ENCODE measurements at places on chromosomes 2 and 18.

DNA sequence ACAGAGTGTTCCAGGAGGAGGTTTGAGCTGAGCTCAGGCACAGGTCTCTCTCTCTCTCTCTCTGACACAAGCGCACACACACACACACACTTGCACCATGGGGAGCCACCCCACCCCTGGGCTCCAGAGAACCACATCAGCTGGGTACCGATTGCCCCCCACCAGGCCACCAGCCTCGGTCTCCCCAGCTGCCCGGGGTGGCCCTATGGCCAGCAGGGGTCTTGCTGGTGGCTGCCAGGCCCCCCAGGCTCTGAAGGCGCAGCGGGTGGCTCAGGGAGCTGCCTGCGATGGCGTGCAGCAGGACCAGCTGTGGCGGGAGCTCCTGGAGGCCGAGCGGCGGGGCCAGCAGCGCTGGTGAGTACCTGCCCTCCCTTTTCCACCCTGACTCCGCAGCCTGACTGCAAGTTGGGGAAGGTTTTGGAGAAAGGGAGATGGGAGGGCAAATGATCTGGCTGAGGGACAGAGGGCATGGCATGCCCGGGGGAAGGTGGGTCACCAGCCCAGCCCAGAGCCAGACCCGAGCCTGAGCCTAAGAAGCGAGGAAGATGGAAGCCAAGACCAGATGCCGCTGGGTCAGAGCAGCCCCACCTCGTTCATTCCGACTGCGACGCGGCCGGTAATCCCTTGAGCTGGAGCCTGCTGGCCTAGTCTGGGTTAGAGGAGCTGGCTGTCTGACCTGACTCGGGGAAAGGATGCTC is 21.9 kb upstream of the SLC66A3 start:
- DNase-seq, result no peak

DNA sequence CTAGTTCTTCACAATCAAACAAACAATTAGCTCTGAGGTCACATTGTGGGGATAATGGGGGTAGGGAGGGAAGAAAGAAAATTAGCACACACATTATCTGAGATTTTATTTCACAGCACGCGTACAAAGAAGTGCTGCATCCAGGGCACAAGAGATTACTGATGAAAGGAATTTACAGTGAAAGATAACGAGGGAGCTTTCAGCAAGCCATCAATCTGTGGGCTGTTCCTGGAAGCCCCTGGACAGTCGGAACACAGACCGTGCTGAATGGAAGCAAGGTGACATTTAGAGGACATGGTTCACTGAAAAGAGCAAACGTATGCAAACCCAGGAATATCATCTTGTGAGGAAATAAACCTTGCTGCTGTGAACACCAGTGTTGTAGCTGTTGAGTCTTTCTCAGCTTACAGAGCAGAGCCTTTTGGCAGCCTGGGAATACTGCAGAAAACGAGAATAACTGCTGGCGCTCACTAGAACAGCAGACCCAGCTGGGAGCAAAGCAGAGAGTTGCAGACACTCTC is 63.2 kb downstream of the SCG2 start:
- no peak for DNase-seq

DNA sequence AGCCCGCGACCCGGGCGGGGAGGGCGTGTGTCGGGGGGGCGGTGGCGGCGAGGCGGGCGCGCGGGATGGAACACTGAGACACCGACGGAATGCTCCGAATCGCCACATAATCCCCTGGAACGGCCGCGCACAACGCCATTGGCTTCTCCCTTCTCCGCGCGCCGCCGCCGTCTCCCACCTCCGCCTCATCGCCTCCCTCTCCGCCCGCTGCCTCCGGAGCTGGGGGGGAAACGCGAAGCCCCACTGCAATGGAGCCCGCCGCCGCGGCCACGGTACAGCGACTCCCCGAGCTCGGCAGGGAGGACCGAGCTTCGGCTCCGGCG is at the start of gene PHLPP1:
TSS of gene PHLPP1 (plus strand) at position 106 of the 323 bp plus-strand sequence. CDS start at position 249, 143 bp downstream.
- DNase-seq, result peak; percentile 64

GRCh38 chr2:210092791-210093190 is 78.4 kb downstream of the KANSL1L start:
- DNase-seq, result no peak

GRCh38 chr2:136025057-136025973 is 39.9 kb upstream of the DARS1 start:
- DNase-seq, result peak; percentile 33

DNA sequence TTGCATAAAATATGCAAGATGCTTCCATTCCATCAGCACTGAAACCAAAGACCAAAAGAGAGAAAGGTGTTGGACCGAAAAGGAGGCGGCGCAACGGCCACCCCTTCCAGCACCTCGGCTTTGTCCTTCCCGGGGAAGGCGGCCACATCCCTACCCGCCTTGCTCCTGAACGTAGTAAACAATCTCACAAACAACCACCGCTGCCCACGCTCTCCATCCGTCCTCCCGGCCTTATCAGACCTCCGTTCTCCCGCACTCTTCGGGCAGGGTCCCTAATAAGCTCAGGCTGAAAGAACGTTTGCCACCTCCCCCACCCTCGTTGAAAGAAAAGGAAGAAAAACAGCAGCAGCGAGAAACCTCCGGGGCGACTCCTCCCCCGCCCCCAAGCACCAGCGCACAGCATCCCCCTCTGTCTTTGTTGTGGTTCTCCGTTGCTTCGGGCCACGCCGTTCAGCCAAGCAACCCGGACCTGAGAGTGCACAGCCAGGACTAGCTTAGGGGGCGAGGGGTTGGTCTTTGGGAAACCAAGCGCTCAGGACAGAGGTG is 4.4 kb downstream of the EVX2 start:
- no peak for DNase-seq

GRCh38 chr2:144439993-144440392 is 79.9 kb downstream of the ZEB2 start:
- no peak for DNase-seq

- no peak for DNase-seq
These were observed 80.6 kb downstream of the GFPT1 start for GRCh38 chr2:69306393-69306821.

GRCh38 chr2:148989882-148990493 is 48.5 kb upstream of the LYPD6B start:
- DNase-seq, result peak; percentile 52

- DNase-seq, result no peak
These were observed 218.4 kb downstream of the CDH20 start for GRCh38 chr18:61551586-61551985.

GRCh38 chr2:45510701-45511420 is 100.2 kb downstream of the SRBD1 start:
- no peak for DNase-seq

GRCh38 chr2:29068513-29068912 is 5.8 kb downstream of the PCARE start:
- no peak for DNase-seq

GRCh38 chr18:6741232-6741663 is 11.7 kb downstream of the ARHGAP28 start:
- DNase-seq, result no peak

DNA sequence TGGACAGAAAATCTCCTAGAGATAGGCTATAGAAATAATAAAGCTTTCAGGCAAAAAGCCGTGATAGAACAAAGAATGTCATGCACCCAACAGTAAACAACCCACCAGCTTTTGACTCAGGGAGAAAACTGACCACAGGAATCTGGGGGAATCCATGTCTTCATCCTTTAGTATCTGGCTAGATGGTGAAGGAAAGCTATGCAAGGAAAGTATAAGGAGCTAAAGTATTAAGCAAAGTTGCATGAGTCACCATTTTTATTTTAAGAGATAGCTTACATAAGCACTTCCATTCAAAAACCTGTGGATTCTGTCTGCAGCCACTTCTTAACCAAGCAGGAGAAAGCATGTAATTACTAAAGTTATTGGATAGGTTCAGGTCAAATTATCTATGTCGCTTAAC is 363.8 kb downstream of the LRP1B start:
- DNase-seq, result no peak

All from stimulated activated naive CD8-positive, alpha-beta T cell treated with anti-CD3 and anti-CD28 coated beads, Interleukin-15, amount 100 ng/mL, for 72 hours (primary cell).